ENCODE measurements at places on chromosomes 6 and 20. TPM values are rescaled to one million over a fixed set of nuclear protein-coding genes. Genes with fewer than 3 reads are reported as not detected.

DNA sequence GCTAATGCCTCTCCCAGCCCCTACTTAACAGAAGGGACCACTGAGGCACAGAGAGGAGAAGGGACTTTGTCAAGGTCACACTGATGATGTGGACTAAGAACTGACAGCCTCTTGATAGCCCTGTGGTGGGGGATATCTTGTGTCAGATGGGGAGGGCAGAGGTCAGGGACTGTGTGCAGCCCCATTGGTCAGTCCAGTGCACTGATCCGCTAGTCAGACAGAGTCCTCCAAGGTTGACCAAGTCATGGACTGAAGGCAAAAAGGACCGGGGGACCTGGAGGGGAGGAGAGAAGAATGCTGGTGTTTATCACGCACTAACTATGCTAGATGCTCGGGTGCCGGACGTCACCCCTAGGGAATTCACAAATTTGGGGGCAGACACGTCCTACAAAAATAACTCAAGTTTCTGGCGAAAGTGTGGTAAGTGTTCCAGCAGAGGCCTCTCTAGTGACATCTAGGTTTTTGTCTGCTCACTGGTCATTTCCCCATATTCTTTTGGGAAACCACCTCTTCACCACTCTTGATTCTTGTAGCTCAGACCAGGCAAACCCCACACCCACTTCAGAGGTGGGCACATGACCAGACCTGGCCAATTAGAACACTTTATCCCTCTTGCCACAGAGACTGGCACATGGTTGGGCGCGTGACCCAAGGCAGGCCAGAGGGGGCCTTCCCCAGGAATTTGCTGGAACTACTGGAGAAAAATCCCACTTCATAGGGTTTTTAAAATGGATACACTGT is 21.0 kb downstream of the TCF15 start:
- H3K4me1 ChIP-seq = peaks cover 5% of the 10 kb centered on the region
- no peaks in the 10 kb centered on the region for H3K36me3 ChIP-seq
- H3K27ac ChIP-seq = no peak overlapping the region

DNA sequence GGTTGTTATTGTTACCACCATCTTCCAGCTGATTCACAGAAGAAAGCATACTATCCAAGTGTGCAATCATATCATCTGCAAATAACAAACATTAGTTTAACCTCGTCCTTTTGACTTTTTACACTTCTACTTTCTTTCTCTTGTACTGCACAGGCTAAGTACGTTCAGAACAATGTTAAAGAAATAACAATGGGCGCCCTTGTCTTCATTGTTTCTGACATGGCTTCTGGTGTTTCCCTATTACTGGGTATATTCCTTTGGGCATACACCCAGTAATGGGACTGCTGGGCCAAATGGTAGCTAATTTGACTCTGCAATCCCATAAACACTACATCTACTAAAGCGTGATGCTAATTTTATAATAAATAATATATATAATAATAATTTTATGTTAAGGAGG is 146.7 kb downstream of the GJA10 start:
- no peak overlapping the region for H3K4me3 ChIP-seq
- peaks cover 14% of the 10 kb centered on the region for H3K4me1 ChIP-seq
- peak overlapping the region; percentile 31 for H3K27ac ChIP-seq

- peaks cover 8% of the 10 kb centered on the region for H3K36me3 ChIP-seq
- peak overlapping the region; percentile 70 for H3K27ac ChIP-seq
- H3K27me3 ChIP-seq = no peaks in the 10 kb centered on the region
- DNase-seq = peak; percentile 33
These were observed 586 bp downstream of the ZNF512B start for GRCh38 chr20:63968928-63969760.

The IMPG1 gene
- not detected for total RNA-seq

- peaks cover 2% of the 10 kb centered on the region for H3K4me1 ChIP-seq
- no peaks in the 10 kb centered on the region for H3K36me3 ChIP-seq
- H3K27ac ChIP-seq = no peak overlapping the region
- H3K27me3 ChIP-seq = peaks cover 3% of the 10 kb centered on the region
- H3K4me3 ChIP-seq = no peak overlapping the region
- no peak for DNase-seq
These were observed 5.8 kb upstream of the SLC18B1 start for GRCh38 chr6:132804251-132804650.

DNA sequence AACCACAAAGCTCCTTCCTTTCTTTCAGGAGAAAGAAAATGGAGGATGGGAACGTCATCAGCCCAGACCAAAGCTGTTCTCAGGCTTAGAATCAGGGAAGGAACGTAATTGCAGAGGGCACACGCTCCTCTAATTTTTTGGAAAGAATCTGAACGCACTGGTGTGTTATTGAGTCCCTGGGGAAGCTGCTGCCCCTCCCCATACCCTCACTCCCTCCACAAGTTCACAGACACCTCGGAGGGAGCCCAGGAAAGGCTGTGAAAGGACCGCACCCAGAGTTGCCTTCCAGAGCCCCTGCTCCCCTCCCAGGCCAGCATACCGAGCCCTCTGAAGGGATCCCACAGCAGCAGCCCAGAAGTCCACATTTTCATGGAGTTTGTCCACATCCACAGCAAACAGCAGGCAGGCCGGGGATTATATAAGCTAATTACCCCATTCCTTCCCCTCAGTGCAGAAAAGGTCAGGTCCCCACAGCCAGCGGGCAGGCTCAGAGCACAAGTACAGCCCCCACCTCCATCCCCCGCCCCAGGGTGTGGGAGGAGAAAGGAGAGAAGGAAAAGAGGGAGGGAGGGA is 53.7 kb downstream of the ANKRD60 start:
- H3K27me3 ChIP-seq = peaks cover 29% of the 10 kb centered on the region
- peaks cover 18% of the 10 kb centered on the region for H3K4me1 ChIP-seq

All from activated B cell treated with CpG ODN at 0.5 μM for 24 hours (primary cell).